ENCODE measurements at places on chromosomes 7 and 10. TPM values are rescaled to one million over a fixed set of nuclear protein-coding genes. Genes with fewer than 3 reads are reported as not detected.

DNA sequence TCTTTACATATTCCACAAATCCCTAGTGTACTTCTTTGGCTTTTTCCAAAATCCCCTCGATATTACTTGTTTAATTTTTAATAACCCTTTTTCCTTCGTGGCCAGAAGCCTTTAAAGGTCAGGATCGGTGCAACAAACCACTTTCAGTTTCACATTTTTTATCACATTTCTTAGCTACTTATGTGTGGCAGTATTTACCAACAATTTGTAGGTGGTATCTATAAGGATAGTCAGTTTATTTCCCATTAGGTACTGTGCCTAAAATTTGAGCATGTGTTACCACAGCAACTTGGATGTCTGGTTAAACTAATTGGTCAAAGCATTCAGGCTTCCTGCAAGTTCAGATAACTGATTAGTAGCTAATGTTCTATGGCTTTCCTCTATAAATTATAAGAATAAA is 104.9 kb downstream of the CDK14 start:
- DNase-seq = peak; percentile 18

CYP2C19 gene
- total RNA-seq = not detected

DNA sequence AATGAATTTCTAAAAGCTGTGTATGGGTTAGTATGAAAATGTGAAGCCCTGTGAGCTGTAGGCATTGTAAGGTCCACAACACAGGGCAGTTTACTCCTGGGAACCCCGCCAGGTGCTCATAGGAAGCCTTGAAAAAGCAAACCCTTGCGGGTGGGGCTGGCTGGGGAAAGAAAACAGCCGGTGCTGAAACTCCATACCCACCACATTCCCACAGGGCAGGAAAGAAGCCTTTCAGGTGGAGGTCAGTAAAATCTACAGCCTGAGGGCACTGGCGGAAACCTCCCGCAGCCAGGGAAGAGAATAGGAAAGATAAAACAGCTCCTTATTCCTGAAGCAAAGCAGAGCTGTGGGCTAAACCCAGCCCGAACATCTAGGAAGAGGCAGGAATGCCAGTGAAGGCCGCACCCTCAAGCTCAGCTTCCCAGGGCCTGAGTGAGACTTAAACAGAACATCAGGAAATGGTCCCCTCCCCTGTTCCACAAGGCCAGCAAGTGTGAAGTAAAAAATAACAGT is 34.7 kb downstream of the PODXL start:
- DNase-seq = no peak

DNA sequence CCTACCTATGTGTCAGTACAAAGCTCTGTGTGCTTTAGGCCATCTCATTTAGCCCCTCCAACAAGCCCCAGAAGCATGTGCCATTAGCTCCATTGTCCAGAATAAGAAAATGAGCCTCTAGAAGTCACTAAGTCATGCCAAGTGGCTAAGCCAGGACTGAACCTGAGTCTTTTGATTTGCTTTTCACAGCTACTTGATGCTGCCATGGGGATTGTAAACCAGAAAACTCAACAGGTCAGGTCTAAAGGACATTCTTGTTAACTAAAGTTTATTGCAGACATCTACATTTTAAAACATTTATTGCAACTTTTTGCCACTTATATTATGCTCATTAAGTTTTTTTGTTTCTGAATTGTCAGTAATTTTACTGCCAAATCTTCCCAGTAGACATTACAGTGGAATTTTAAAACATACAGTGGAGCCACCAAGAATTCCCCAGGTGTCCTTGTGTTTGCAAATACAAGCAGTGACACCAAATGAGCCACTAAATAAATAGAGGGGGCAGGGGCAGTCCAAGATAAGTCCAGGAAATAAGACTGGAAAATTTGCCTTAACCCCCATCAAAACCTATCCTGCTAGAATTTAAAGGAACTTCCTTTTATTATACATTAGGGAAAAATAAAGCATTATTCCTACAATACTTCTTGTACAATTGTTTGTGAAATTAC is 115.9 kb downstream of the RAPGEF5 start:
- DNase-seq = no peak

TAS2R41 gene
- total RNA-seq = not detected

SFRP5 gene
- 0.75 TPM for total RNA-seq

DNA sequence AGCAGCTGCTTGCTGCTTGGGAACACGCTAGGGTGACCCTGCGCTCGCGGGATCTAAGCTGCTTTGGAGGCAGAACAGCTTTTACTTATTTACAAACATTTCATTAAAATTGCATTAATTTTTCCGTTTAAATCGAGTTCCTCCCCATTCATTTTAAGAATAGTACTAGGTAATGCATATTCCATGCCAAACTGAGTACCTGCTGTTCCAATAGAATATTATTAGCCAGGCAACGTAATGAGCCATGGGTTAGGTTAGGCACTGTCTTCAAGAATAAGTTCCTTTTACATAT is 860 bp downstream of the EXOC6 start:
- DNase-seq = no peak

TNS3 gene
- total RNA-seq = 28.5 TPM

JAZF1 gene
- 12.7 TPM for total RNA-seq

DNA sequence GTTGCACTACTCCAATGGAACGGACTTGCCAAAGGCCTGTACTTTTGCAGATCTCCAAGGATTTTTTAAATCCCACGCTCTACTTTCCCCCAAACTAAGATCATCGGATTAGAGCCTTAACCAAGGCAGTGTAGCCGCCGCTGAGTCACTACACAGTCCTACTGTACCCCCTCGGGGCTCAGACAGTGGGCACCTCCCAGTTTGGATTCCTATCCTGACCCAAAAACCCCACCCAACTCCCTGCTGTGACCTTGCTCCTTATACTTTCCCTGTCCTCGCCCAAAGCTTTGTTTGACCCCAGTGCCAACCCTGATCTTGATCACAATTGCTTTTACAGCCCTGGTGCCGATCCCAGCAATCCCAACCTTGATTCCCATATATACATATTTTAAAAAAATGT is 17.5 kb upstream of the PLAU start:
- no peak for DNase-seq

All from muscle of leg (tissue), 16 donors.